ENCODE measurements at places on chromosomes 5 and 9.

DNA sequence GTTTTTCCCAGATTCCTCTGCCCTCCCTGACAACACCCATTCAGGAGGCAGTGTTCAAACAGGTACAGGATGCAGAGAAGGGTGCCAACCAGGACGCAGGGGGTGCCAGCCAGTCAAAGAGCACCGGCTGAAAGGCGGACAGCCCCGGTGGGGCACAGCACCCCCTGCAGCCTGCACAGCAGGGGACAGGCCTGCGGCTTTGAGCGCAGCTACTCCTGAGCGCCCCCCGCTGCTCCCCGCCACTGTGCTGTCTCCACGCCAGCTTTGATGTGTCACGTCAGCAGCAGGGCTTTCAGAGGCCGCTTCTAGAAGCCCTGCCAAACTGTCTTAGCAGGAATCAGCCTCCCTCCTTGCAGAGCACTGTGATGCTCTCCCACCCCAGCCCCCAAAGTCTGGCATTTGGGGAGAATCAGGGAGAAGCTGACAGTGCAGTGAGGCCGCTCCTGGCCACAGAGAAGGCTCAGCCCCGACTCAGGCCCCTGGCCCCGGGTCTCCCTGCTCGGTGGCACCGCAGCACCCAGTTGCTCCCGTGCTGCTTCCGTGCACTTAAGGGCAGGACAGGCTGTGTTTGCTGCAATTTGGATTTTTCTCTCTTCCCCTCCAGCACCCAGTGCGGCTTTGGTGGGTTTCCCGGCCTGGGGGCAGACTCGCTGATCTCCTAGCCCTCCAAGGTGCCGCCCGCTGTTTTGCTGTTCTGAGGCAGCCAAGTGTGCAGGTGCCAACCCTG is 20.3 kb downstream of the AK8 start:
- no peak for DNase-seq

DNA sequence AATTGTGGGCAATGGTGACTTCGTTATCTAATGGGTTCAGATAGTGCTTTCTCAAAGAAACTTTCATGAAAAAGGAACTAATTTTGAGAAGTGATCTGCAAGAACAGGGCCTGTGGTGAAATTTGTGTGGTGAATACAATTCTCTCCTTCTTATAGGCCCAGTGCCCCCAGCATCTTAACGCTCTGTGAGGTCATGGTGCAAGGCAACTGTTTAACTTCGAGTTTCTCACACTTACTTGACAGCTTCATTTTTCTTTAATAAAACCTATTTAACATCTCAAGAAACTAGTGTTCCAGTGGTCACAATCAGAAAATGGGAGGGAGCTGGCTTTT is 69.2 kb downstream of the FAM114A2 start:
- no peak for DNase-seq

- DNase-seq, result no peak
These were observed 38.1 kb downstream of the LPAR1 start for GRCh38 chr9:111000202-111000601.

GRCh38 chr9:87359958-87360601 is 137.6 kb upstream of the DAPK1 start:
- DNase-seq, result no peak

- no peak for DNase-seq
These were observed 1.0 kb upstream of the CACFD1 start for GRCh38 chr9:133458643-133459312.

DNA sequence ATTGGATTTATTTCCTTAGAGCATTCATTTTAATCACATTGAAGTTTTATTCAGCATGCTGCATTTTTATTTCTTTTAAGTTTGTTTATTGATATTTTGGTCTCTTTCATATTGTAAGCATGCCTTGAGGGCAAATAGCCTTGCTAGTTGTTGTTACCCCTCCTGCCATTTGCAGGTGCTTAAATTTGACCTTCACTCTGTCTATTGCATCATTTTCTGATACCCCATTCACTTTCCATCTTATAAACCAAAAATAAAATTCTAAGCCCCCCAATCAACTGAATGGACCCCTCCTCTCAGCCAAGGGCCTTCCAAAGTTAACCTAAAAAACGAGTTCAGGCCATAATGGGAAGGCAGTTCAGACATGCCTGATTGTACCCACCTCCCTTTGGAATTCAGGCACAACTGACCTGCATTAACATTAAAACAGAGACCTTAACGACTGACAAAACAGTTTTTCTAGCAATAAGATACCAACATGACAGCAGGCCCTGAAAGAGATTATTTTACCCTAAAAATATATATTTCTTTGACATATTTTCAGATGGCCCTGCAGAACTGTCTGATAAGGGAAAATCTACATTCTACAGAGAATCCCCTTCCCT is 32.1 kb downstream of the TARS1 start:
- no peak for DNase-seq
